ENCODE measurements at places on chromosomes 16 and 17.

DNA sequence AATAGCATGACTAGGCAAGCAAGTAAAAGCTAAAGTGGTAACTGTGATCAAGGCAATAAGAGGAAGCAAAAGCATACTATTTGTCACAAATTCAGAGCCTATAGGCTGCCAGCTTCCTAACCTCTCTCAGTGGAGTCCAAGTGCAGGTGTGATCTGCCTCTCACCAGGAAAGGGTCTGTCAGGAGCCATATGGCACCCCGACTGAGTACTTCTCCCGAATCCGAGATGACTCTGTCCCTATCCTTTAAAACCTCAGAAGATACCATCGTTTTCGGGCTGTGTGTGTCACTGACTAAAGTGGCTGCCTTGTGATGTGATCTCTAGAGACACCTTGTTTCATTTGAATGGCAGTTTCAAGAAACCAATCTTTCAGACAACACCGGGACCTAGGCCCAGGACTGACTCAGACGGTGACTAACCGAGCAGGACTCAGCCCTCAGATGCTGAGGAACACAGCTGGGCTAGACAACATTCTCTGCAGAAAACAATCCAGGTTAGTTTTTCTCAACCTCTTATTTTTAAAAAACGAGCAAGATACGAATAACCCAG, 63.6 kb downstream of the SMG6 start:
- DNase-seq = peak; percentile 73

DNA sequence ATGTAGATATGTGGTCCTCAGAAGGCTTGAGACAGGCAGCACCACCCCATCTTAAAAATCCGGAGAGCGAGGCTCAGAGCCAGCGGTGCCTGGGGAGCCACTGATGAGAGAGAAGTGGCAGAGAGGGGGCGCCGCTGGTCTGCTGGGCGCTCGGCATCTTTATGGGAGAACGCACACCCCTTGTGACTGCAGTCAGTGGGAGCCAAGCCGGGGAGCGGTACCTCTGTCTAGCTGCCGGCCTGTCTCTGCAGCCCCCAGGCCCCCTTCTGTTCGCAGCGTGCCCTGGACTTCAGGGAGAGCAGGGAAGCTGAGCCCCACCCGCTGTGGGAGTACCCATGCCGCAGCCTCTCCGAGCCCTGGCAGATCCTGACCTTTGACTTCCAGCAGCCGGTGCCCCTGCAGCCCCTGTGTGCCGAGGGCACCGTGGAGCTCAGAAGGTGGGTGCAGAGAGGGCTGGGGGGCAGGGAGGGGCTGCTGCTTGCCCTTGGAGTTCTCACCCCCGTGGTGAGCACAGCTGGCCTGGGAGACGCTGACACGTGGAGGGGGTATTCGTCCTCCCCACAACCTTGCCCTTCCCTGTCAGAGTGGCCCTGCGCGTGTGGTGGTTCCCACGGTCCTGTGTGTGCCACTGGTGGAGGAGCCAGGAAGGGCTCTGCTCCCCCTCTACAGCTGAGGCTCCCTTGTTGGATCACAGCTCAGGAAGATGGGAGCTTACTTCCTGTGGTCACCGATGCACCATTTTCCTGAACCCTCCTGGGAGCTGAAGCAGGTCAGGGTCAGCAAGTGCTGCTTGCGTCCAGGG, 44.8 kb downstream of the PRMT7 start:
- DNase-seq = no peak

GRCh38 chr17:72927146-72927545, 165.3 kb downstream of the SLC39A11 start:
- no peak for DNase-seq

DNA sequence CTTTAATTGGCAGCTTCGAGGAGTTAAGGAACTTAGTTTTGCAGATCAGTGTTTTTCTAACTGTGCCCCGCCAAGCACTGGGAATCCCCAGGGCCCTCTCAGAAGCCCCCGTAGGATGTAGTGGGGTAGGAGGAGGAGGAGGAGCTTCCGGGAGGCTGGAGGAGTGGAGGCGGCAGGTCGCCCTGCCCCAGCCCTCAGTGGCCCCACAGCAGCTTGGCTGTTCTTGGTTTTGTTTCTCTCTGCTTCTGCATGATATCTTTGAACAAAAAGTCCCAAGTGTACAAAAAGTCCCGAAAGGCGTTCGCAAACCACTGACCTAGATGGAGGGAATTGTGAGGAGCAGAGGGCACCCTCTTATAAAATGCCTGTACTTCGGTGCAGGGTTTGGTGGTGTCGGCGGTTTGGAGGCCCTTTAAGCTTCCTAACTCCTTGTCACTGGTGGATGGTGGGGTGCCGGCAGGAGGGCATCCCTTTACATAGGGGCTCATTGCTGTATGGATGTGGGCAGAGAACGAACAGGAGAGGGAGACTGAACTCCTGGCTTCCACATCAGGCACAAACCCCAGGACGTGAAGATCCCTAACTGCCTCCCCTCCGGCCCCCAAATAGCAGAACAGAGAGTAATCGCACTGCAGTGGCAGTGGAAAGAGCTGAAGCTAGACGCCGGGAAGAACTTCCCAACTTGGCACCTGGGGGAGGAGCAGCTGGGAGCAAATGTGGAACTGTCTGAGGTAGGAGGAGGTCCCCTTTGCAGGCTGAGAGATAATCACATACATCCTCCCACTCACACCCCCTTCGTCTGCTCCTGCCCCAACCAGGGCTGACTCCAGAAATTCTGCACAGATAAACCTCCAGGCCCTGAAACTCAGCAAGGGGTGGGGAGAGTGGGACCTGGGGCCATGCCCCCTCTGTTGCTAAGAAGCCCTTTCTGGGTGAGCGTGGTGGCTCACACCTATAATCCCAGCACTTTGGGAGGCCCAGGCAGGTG, 20.1 kb downstream of the EPOP start:
- DNase-seq = no peak

DNA sequence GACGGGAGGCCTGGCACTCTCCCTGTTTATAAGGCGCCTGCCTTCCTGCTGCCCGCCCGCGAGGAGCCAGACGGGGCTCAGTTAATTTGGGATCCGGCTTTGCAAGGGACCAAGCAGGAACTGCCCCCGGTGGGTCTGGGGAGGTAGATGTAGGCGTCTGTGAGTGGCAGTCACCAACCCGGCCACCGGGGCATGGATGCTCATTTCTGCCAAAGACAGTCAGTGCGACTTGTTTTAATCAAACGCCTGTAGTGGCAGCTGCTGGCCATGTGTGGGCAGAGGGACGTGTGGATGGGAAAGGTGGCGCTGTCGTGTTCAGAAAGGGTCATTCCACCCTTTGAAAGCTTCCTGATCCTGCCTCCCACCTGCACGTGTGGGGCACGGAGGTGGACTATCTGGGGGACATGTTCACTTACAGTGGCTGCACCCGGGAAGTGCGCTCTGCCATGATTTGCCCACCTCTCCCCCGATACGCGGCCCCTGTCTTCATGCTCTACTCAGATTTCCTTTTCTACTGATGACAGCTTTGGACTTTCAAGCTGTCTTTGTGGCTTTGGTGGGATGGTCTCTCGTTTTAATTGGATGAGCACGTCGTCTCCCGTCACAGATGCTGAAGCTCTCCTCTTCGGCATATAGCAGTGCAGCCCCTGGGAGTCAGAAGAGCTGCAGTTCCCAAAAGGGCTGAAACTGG, 60.3 kb upstream of the CIBAR2 start:
- DNase-seq = peak; percentile 13

- no peak for DNase-seq
These were observed 46.1 kb downstream of the ABCA8 start for GRCh38 chr17:68909066-68909465.

DNA sequence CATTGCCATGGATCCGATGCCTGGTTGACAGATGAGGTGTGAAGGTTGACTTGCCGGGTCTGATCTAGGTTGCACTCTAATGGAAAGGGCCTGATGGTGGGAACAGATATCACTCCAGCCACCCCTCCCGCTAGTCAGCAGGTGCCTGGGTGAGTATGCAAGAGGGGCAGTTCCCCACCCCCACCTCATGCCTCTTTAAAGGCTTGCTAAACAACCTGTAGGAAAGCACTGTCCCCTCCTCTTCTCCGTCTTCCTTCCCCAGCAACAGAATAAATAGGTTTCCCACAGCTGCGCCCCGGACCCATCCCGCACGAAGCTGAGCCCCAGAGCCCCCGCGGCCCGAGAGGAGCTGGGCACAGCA, 746 bp upstream of the TMEM132E start:
- no peak for DNase-seq

DNA sequence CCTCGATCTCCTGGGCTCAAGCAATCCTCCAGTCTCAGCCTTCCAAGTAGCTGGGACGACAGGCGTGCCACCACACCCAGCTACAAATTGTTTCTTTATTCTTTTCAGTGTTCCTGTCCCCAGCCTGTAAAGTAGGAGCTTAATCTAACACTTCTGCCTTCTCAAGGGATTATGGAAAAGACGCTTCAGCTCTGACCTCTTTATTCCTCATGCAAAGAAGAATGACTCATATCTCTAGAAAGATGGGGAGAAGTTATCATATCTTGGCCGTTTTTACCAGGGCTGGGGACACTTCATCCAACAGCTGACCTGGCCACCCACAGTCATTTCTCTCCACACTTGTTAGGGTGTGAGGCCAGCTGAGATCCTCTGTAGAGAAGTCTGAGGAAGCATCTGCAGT, 172.6 kb downstream of the HAPSTR1 start:
- no peak for DNase-seq

DNA sequence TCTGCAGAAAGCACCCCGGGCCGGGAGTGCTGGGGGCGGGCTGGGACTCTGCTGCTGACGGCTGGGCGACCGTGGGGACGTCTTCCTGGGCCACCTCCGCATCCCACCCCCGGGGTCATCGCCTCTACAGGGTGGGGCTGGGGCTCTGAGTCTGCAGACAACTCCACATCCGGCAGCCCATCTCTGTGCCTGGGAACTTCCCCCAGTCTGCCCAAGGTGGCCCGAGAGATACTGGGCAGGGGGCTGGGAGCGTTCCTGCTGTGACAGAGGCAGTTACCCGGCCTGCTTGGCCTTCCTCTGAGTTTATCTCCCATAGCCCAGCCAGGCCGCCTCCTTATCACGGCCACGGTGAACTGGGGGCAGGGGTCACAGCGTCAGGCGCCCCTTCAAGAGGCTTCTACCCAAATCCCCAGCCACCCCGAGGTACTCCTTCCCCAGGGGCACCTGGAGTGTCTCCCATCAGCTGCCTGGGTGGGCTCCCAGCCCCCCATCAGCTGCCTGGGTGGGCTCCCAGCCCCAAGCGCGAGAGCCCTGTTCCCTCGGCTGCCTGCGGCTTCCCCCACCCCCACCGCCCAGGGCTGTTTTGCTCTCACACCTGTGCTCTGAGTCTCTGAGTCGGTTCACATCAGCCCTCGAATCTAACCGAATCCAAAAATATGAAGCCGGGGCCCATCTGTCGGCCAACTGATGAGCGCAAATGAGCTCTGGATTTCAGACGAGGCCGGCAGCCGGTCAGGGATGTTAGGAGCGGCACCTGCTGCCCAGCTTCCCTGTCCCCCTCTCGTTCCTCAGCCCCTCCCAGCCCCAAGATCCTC, 15.6 kb upstream of the CBFA2T3 start:
- no peak for DNase-seq

DNA sequence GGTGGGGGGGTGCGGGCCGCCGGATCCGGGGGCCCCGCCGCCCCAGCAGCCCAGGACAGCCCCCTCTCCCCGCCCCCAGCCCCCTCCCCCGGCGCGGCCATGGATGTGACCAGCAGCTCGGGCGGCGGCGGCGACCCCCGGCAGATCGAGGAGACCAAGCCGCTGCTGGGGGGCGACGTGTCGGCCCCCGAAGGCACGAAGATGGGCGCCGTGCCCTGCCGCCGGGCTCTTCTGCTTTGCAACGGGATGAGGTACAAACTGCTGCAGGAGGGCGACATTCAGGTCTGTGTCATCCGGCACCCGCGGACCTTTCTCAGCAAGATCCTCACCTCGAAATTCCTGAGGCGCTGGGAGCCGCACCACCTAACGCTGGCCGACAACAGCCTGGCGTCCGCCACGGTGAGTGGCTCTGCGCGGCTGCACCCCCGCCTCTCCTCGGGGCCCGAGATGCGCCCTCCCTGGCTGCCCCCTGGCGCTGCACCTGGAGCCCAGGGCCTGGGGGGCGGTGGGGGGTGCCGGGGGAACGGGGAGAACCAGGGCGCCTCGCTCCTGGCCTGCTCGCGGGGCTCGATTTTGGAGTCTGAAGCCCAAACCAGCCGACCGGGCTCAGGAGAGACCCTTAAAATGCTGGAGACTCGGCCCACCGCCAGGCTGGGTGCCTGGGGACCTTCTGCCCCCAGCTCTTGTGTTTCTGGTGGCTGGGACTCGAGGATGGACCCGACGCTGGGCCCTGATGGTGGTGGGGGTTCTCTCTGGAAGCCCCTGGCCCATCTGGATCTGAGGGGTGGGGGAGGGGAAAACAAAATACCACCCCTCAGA, 744 bp downstream of the CMIP start:
- DNase-seq = peak; percentile 61

DNA sequence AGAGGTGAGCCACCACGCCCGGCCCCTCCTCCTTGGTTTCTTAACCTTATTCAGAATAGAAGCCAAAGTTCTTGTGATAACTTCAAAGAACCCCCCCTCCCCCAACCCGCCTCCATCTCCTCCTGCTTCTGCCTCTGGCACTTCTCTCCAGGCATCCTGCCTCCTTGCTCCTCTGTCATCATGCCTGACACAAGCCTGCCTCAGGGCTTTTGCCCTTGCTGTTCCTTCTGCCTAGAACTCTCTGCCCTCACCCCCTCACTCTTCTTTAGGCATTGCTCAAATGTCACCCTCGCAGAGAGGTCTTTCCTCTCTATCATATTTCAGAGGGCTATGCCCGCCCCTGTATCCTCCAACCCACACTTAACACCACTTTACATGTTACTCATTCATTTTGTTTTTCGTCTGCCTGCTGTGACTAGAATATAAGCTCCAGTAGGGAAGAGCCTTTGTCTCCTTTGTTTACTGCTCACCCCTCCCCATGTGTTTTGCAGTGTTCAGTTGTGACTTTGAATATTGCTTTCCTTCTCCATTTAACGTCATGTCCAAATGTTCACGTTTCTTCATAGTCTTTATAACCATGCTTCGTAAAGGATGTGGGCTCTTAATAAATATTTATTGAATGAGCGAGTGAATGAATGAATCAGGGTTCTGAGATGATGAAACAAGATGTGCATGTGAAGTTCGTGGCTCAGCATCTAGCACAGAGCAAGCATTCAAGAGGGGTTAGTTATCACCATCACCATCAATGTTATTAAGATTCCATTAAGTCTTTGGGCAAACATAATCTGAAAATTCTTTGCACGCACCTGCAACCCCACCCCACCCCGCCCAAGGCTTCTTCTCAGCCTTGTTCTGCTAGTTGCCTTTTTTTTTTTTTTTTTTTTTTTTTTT, 186.2 kb upstream of the WSCD1 start:
- DNase-seq = no peak

GRCh38 chr16:24847358-24847664, 1.5 kb downstream of the SLC5A11 start:
- DNase-seq = no peak

DNA sequence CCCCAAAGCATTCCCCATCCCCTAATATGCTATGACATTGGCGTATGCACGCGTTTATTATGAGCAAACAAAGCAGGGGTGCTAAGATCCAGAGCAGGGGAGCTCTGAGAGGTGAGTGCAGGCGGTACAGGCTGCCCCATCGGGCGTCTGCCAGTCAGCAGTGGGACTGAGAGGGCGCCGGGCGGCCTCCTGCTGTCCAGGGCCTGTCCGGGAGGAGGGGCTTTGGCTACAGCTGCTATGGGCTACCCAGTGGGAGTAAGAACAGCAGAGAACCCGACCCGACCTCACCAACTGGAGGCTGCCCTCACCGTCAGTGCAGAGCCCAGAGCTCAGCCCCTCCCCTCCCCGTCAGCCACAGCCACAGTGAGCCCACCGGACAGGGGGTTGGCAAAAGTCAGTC, 18.5 kb upstream of the AATK start:
- no peak for DNase-seq

Measured in activated CD4-positive, alpha-beta T cell treated with anti-CD3 and anti-CD28 coated beads for 48 hours (primary cell).